ENCODE measurements at places on chromosomes 6 and 20.

GRCh38 chr6:166162599-166163342 is 4.9 kb downstream of the TBXT start:
- DNase-seq = no peak

- DNase-seq = peak; percentile 41
These were observed 31.0 kb upstream of the PSMF1 start for GRCh38 chr20:1087311-1087905.

GRCh38 chr6:119277052-119277451 is 72.5 kb downstream of the MAN1A1 start:
- no peak for DNase-seq

- DNase-seq = no peak
These were observed 1.0 kb upstream of the KIF13A start for GRCh38 chr6:17988422-17988944.

DNA sequence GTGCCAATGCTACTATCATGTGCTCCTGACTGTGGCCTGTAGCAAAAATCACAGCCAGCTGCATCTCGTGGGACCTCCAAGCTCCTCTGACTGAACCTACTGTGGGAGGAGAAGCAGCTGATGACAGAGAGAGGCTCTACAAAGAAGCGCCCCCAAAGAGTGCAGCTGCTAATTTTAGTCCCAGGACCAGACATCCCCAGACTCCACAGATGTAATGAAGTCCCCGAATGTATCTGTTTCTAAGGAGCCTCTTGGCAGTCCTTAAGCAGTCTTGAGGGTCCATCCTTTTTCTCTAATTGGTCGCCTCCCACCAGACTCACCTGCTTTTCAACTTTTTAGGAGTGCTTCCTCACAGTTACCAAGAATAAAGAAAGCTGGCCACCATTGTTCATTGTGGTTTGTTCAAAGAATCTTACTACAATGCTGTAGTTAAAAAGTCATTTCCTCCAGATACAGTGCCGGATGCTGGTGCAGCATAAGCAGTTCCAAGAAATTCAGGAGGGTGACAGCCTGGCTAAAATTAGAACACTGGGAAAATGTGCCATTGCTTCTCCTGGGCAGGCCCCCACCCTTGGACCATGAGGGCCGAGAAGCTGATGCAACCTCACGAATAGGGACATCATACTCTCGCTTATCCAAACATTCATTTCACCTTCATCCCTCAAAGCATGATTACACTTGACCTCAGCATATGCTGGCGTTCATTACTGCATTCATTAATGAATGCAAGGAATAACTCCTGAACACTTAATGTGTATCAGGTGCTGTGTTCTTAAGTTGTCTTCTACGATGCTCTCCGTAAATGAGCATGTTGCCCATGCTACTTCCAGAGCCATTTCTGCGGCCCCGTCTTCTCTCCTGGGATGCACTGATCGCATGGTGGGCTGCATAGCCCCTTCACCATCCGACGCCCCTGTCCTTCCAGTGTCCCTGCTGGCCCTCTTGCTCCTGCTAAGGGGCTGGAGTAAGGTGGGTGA is 66.4 kb downstream of the LY86 start:
- DNase-seq = peak; percentile 61

- DNase-seq = no peak
These were observed 17.2 kb downstream of the SMPDL3A start for GRCh38 chr6:122806291-122806690.

DNA sequence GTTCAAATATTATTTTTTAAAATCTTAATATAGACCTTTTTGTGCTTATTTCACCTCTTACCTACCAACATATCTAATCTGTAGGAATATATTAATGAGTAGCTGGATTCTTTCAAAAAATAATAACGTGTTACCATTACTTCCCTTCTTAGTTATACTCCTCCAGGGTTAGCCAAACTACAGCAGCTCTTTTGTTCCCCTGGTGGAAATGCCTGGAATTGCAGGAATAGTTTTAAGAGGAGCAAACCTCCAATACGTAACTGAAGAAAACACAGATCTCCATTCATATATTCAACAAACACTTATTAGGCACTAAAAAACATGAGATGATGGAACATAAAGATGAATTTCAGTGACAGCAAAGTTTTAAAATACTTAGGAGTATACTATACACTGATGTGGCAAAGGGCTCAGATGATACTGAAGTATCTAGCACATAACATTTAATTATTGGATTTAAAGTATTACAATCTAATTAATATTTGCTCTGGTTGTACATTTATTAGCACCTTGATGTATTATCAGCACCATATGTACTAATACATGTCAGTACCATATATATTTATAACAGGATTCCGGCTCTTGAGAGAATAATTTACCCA is 78.3 kb downstream of the TBX18 start:
- DNase-seq = no peak

GRCh38 chr6:166626177-166627032 is 646 bp downstream of the RPS6KA2 start:
- DNase-seq = peak; percentile 48
